ENCODE measurements at places on chromosomes 2 and 18. TPM values are rescaled to one million over a fixed set of nuclear protein-coding genes. Genes with fewer than 3 reads are reported as not detected.

COLEC11 gene
- polyA plus RNA-seq: 46.8 TPM

ANKRD30B gene
- polyA plus RNA-seq: 2.1 TPM

UGT1A3 gene
- polyA plus RNA-seq: not detected

BCL11A gene
- 215 TPM for polyA plus RNA-seq

GALNT1 gene
- 57.6 TPM for polyA plus RNA-seq

PLA2R1 gene
- 4.9 TPM for polyA plus RNA-seq

LYPD1 gene
- 1.6 TPM for polyA plus RNA-seq

DNAJC5G gene
- polyA plus RNA-seq: not detected

PIAS2 gene
- polyA plus RNA-seq: 23.7 TPM

GCC2 gene
- 106 TPM for polyA plus RNA-seq

KCNIP3 gene
- polyA plus RNA-seq: 4.2 TPM

MPHOSPH10 gene
- polyA plus RNA-seq: 54.1 TPM

MAL gene
- polyA plus RNA-seq: 60.2 TPM

SPP2 gene
- not detected for polyA plus RNA-seq

MBD2 gene
- 22.4 TPM for polyA plus RNA-seq

SMYD1 gene
- not detected for polyA plus RNA-seq

SGPP2 gene
- polyA plus RNA-seq: 3.2 TPM

ABHD3 gene
- polyA plus RNA-seq: 98.1 TPM

MOGAT1 gene
- not detected for polyA plus RNA-seq

GALNT3 gene
- not detected for polyA plus RNA-seq

ATOH8 gene
- polyA plus RNA-seq: not detected

FSHR gene
- not detected for polyA plus RNA-seq

KCNS3 gene
- polyA plus RNA-seq: 0.98 TPM

PDCL3 gene
- 45.6 TPM for polyA plus RNA-seq

ELOA2 gene
- not detected for polyA plus RNA-seq

DOK6 gene
- 0.76 TPM for polyA plus RNA-seq

Data from Purkinje cell (primary cell).